ENCODE measurements at places on chromosomes 6 and 20. TPM values are rescaled to one million over a fixed set of nuclear protein-coding genes. Genes with fewer than 3 reads are reported as not detected.
A peak's percentile ranks its signal among the peaks of the same experiment; 100 is the strongest.

DNA sequence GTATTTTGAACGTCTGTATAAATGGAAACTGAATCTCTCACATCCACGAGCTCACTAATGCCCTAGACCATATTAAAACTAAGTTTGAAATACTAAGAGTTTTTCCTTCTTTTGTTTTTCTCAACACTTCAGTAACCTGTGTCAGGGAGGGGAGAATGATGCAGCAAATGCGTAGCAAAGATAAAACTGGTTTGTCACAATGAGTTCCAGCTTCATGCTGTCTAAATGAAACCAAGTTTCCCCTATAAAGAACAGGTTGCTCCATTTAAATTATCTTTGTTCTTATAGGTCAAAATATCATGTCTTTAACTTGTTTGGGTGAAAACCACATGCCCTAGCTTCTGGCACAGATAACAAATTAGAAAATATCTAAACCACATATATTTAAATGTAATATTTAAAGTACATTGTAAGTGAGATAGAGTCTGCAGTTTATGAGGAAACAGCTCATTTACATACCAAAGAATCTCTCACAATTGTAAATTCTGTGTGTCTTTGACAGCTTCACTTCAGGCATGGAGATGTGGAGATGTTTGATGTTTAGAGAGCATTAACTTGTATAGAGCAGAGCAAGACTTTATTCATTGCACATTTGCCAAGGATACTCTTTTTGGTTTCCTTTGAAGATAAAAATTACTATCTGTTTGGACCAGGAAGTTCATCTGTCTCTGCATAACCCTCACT is 7.3 kb downstream of the TRDN start:
- no peaks in the 10 kb centered on the region for H3K27me3 ChIP-seq
- H3K36me3 ChIP-seq: no peaks in the 10 kb centered on the region
- H3K4me3 ChIP-seq: no peak overlapping the region
- no peak for DNase-seq
- no peaks in the 10 kb centered on the region for H3K4me1 ChIP-seq

- no peaks in the 10 kb centered on the region for H3K4me1 ChIP-seq
- no peaks in the 10 kb centered on the region for H3K36me3 ChIP-seq
- no peak overlapping the region for H3K4me3 ChIP-seq
- H3K27me3 ChIP-seq: no peaks in the 10 kb centered on the region
- DNase-seq: no peak
- no peak overlapping the region for H3K27ac ChIP-seq
Observed at GRCh38 chr6:72238900-72239299, 352.6 kb downstream of the RIMS1 start.

GRCh38 chr6:40794586-40794985 is 207.4 kb upstream of the LRFN2 start:
- peaks cover 30% of the 10 kb centered on the region for H3K4me1 ChIP-seq
- no peak for DNase-seq
- peaks cover 12% of the 10 kb centered on the region for H3K27me3 ChIP-seq

- H3K36me3 ChIP-seq: no peaks in the 10 kb centered on the region
- no peak overlapping the region for H3K27ac ChIP-seq
- H3K4me1 ChIP-seq: peaks cover 5% of the 10 kb centered on the region
- no peak for DNase-seq
- no peaks in the 10 kb centered on the region for H3K27me3 ChIP-seq
- H3K4me3 ChIP-seq: no peak overlapping the region
Observed at GRCh38 chr6:12440981-12441380, 150.8 kb downstream of the EDN1 start.

The CGA gene
- not detected for total RNA-seq

DNA sequence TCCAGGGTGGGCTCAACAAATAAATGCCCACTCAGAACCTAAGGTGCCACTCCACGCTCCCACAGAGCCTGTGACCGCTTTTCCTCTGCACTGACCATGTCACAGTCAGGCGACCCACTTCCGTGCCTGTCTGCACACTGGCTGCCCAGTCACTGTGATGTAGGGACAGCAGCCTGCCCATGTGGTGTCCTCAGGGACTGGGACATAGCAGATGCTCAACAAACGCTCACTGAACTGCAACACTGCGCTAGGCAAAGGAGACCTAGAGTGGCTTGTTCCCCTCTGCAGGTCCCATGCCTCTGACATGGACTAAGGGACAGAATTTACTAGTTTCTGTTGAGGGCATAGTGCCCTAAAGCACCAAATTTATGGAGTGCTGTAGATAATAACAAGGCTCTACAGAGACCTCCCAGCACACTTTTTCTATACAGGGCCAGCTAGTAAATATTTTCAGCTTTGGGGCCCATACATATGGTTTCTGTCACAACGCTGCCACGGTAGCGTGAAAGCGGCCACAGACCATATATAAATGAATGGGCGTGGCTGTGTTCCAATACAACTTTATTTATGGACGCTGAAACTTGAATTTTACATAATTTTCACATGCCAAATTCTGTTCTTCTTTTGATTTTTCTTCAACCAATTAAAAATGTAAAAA is 57.8 kb upstream of the MRPS10 start:
- no peak for DNase-seq
- H3K27me3 ChIP-seq: no peaks in the 10 kb centered on the region
- H3K4me1 ChIP-seq: peaks cover 31% of the 10 kb centered on the region
- H3K27ac ChIP-seq: no peak overlapping the region
- H3K36me3 ChIP-seq: peaks cover 18% of the 10 kb centered on the region

GRCh38 chr6:152142105-152142504 is 334.6 kb downstream of the ESR1 start:
- no peak overlapping the region for H3K27ac ChIP-seq
- DNase-seq: no peak
- H3K4me1 ChIP-seq: peaks cover under 1% of the 10 kb centered on the region
- peaks cover 29% of the 10 kb centered on the region for H3K36me3 ChIP-seq

DNA sequence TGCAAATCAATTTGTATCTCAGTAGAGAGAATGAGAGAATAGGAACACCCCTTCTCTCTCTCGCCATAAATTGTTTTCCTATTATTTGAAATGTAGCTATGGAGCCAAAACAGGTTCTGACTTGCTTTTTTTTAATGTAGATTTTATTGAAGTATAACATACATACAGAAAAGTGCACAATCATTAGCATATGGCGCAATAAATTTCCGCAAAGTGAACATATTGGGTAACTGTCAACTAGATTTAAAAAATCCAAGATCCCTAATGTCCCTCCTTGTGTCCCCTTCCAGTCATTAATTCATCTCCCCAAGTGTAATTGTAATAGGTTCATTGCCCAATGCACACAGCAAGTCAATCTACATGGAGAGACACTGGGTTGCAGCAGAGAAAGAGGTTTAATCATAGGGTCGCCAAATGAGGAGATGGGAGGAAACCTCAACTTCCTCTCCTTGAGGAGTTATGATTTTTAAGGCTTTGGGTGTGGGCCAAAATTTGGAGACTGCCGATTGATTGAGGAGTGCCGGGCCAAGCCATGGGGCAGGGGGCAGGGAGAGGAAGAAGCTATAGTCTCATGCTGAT is 43.3 kb upstream of the TGM3 start:
- DNase-seq: no peak
- peaks cover 14% of the 10 kb centered on the region for H3K4me1 ChIP-seq
- H3K27me3 ChIP-seq: peaks cover 7% of the 10 kb centered on the region
- no peaks in the 10 kb centered on the region for H3K36me3 ChIP-seq
- no peak overlapping the region for H3K4me3 ChIP-seq

DNA sequence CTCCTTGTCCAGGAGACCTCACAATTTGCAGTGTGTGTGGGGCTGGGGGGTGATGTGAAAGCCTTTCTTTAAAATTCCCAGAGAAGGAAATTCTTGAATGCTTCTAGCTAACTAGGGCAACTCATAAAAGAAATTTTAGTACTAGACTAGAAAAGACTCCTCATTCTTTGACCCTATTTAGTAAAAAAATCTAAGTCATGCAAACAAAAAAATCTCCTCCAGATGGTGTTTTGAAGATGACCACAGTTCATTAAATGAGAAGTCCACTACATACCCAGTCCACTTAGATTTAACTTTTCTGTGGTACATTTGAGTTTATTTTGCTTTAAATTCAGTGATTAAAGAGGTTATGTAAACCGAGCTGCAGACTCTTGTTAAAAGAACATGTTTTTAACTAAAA is 67.5 kb downstream of the NDUFAF5 start:
- H3K36me3 ChIP-seq: no peaks in the 10 kb centered on the region
- no peak for DNase-seq
- no peak overlapping the region for H3K4me3 ChIP-seq
- peaks cover 3% of the 10 kb centered on the region for H3K27me3 ChIP-seq

- peak overlapping the region; percentile 27 for H3K27ac ChIP-seq
- peaks cover 44% of the 10 kb centered on the region for H3K4me1 ChIP-seq
- H3K36me3 ChIP-seq: no peaks in the 10 kb centered on the region
- DNase-seq: no peak
- peaks cover 3% of the 10 kb centered on the region for H3K27me3 ChIP-seq
Observed at GRCh38 chr6:45741437-45742171, 274.1 kb downstream of the CLIC5 start.

DNA sequence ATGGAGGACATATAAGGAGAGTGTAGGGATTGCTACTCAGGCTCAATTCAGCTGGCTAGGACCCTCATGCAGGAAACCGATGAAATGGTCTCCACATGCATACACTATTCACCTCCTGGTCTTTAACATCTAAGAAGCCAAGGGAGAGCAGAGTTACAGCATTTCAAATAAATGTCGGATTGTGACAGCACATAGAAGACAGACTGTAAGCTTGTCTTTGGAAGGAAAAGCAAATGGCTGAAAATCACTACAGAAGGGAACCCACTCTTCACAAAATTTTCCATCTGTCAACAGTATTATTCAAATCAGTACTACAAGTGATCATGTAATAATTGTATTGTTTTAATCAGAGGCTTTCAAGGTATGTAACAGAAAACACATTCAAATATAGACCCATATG is 72.9 kb downstream of the ATG5 start:
- H3K36me3 ChIP-seq: peaks cover 9% of the 10 kb centered on the region
- no peak overlapping the region for H3K27ac ChIP-seq
- DNase-seq: no peak
- H3K27me3 ChIP-seq: no peaks in the 10 kb centered on the region
- no peak overlapping the region for H3K4me3 ChIP-seq

- H3K4me3 ChIP-seq: no peak overlapping the region
- peaks cover 27% of the 10 kb centered on the region for H3K27me3 ChIP-seq
- no peak for DNase-seq
- H3K36me3 ChIP-seq: no peaks in the 10 kb centered on the region
- peaks cover 6% of the 10 kb centered on the region for H3K4me1 ChIP-seq
Observed at GRCh38 chr6:27591699-27592480, 119.0 kb upstream of the ZNF184 start.

The HLA-DQA1 gene
- total RNA-seq: 13.3 TPM

DNA sequence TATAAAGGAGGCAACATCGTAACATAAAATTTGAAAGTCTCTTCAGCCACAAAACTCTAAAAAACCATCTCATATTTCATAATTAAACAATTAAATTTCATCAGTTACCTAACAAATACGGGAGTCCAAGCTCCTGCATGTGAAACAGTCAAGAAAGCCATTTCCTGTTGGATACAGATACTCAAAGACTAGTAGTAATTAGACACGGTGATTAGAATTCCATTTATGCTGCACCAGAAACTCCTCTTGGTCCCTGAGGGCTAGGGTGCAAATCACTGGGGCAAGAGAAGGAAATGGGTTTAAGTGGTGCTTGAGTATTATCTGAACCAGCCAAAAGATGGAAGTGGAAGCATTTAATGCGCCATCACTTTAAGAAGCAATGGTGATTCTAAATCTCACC is 27.4 kb downstream of the TRAM2 start:
- H3K4me3 ChIP-seq: no peak overlapping the region
- no peaks in the 10 kb centered on the region for H3K27me3 ChIP-seq
- DNase-seq: no peak
- no peak overlapping the region for H3K27ac ChIP-seq
- H3K4me1 ChIP-seq: peaks cover 11% of the 10 kb centered on the region

DNA sequence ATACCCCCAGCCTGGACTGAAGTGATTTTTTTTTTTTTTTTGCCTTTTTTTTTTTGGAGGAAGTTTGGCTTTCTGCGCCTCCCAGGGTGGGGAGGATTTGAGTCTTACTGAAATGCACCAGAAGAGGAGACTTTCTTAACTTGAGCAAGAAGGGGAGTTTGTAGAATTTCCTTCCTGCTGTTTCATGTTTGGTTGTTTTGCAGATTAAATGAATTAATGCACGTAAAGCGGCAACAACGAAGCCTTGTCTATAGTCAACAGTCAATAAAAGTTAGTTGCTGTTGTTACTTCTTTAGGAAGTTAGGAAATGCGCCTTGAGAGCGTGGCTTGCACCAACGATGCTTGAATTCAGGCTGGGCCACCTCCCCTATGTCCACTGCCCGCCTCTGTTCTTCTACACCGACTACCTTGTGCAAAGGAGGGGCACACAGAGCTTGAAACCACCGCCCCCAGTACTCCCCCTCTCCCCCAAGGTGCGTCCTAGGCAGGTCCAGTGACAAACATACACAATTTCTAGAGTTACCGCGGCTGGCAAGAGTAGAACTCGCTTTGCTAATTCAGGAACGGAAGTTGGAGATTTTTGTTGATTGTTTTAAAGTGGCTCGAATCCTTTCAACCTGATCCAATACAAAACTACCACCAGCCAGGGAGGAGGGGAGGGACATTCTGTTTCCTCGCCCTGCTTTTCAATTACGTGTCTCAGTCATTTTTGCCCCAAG is 830 bp upstream of the CYP24A1 start:
- no peak for DNase-seq
- H3K4me1 ChIP-seq: peaks cover 15% of the 10 kb centered on the region
- peaks cover 69% of the 10 kb centered on the region for H3K27me3 ChIP-seq
- H3K36me3 ChIP-seq: no peaks in the 10 kb centered on the region

DNA sequence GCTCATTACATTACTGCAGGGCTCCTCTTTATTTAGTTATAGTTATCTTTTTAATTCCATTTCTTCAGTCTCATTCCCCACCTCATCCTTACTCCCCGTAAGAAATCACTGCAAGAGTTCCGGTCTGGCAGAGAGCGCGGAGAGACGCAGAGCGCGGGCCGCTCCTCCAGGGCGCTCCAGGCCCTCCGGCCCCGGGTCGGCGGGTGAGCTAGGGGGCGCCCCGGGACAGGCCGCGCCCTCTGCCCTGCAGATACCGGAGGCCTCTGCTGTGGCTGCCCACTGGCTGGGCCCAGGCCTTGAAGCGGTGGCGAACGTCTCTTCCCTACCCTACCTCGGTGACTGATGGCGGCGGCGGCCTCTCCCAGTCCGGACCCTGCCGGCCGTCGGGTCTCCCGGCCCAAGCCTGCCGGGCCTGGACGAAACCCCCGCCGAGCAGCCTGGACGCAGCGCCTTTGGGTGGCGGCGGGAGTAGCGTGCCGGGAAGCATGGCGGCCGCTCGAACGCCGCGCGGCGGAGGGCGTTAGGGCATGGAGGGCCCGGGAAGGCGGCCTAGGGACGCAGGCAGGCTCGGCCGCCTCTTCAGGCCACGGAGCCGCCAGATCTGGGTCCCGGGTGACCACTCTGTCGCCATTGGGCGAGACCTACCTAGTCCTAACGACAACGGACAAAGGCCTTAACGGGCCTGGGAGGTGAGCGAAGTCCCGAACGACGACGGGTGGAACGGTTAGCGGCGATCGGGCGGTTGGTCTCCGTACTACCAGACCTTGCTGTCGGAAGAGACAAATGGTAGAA is 16.4 kb upstream of the HMGN4 start:
- H3K36me3 ChIP-seq: peaks cover 3% of the 10 kb centered on the region
- H3K4me1 ChIP-seq: peaks cover 35% of the 10 kb centered on the region
- H3K27ac ChIP-seq: peak overlapping the region; percentile 97

The ANGPT4 gene
- total RNA-seq: not detected

Measured in activated T-helper 1 cell treated with anti-CD3 and anti-CD28 coated beads, Interleukin-12 subunit alpha, Interleukin-12 subunit beta, Interleukin-2, Interleukin-4 antibody, amounts not matched to agents 30 ng/mL and 10 ng/mL and 1 ng/mL, durations not matched to agents 14 hours and 24 hours and 36 hours (primary cell).